ENCODE measurements at places on chromosomes 6 and 20. TPM values are rescaled to one million over a fixed set of nuclear protein-coding genes. Genes with fewer than 3 reads are reported as not detected.
A peak's percentile ranks its signal among the peaks of the same experiment; 100 is the strongest.

DNA sequence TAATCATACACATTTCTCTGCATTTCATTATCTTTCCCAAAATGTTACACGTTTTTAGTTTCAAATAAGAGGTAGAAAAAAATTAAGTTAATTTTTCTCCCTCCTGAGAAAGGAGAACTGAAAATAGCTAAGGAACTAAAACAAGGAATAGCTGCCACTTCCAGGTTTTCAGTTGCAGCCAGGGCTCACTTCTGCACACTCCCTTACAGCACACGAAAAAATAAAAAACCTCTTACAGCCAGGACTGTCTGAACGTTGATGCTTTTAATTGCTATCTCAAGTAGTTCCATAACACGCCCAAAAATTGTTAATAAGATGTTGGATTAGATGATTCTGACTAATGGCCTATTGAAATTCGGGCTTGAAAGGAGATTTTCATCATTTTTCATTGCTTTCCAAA lies 153.7 kb upstream of the THBS2 start:
- peak overlapping the region; percentile 51 for H3K27ac ChIP-seq
- H3K27me3 ChIP-seq: no peaks in the 10 kb centered on the region
- no peak overlapping the region for H3K4me3 ChIP-seq
- H3K36me3 ChIP-seq: no peaks in the 10 kb centered on the region
- DNase-seq: no peak
- H3K4me1 ChIP-seq: no peaks in the 10 kb centered on the region

DNA sequence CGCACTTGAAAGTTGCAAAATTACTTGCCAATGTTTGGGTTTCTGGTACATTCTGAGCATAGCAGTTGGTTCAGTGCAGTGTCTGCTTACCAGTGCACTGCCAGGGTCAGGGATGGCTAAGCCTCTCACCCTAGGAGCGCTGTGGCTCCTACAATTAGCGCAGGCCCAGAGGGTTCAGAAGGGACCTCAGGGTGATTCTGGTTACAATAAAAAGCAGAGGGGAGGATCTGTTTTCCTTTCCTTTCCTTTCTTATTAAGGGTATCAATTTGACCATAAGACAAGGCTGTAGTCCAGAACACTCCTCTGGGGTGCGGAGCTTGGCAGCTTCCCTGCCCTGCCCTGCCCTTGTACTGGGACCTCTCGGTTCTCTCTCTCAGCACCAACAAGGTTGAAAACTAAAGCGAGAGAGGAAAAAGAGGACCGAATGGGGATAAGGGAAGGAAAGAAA lies 2.6 kb downstream of the MAFB start:
- H3K4me1 ChIP-seq: no peaks in the 10 kb centered on the region
- peaks cover 8% of the 10 kb centered on the region for H3K27me3 ChIP-seq
- no peak for DNase-seq
- H3K27ac ChIP-seq: no peak overlapping the region

DNA sequence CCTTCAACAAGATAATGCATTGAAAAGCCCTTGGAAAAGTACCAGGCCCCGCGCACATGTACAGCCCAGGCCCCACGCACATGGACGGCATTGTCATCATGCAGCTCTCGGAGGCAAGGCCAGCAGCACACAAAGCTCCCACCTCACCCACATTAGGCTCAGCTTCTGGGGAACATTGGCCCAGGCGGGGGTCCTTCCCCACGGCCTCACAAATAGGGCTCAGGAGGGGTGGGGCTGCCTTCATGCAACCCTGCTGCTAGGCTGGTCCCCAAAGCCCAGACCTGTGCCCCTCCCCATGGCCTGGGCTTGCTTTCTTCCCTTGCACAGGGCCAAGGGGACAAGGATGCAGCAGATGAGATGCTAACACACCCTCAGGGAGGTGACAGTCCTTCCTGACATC lies 26.7 kb downstream of the NPEPL1 start:
- H3K36me3 ChIP-seq: no peaks in the 10 kb centered on the region
- no peak for DNase-seq
- H3K27ac ChIP-seq: no peak overlapping the region
- no peak overlapping the region for H3K4me3 ChIP-seq
- no peaks in the 10 kb centered on the region for H3K4me1 ChIP-seq

- H3K4me3 ChIP-seq: no peak overlapping the region
- no peak overlapping the region for H3K27ac ChIP-seq
Measured at GRCh38 chr6:24440897-24441598, 38.3 kb downstream of the MRS2 start.

- no peaks in the 10 kb centered on the region for H3K27me3 ChIP-seq
- no peak overlapping the region for H3K27ac ChIP-seq
- no peaks in the 10 kb centered on the region for H3K36me3 ChIP-seq
- no peak overlapping the region for H3K4me3 ChIP-seq
- DNase-seq: no peak
Measured at GRCh38 chr20:7650086-7650879, 290.0 kb downstream of the HAO1 start.

DNA sequence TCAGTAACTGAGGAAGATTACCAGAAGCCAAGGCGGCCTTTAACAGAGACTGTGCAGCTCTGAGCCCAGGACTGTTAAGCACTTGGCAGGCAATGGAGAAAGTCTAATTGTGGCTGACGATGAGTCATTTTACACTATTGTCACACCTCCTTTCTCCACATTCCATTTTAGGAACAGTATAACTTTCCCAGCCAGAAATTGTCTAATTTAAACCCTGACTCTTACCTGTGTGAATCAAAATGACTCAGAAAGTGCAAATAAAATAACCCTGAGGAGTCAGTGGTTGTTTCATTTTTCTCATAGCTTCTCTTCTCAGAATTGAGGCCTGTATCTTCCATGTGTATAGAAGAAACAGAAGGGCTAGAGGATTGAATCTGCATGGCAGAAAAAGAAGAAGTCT lies 40.0 kb upstream of the OPN5 start:
- no peaks in the 10 kb centered on the region for H3K4me1 ChIP-seq
- no peaks in the 10 kb centered on the region for H3K36me3 ChIP-seq
- H3K4me3 ChIP-seq: no peak overlapping the region

DNA sequence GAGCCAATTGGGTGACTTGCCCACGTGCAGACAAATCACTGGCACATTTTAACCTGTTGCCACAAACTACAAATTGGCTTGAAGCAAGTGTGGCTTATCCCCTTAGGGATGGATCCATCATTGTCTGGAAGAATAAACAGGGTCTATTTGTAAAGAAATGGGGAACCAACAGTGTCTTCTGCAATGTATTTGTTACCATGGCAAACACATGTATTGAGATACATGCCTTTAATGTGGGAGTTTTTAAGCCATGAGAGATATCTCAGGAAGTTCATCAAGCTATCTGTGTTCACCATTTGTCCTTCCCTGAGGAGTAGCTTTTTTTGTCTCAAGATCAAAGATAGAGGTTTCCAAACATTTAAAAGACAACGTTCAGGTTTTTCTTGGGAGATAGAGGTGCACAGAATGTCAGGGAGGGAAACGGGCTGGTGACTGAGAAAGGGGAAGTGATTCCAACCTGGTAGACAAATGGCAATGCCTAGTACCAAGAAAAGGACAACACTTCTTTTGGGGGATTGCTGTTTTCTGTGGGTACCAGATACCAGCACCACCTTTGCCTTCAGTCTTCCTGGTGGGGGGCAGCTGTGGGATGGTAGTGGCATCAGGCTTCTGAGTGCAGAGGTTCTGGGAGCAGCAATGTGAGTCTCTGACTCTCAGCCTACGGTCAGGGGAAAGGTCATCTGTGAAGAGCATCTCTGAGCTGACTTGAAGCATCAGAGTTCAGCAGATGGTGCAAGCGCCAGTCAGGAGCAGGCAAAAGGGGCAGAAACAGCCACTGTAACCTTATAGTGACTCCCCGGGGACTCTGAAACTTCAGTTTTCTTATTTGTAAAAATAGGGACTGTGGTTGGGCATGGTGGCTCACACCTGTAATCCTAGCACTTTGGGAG lies 20.1 kb upstream of the BCAS1 start:
- H3K27ac ChIP-seq: no peak overlapping the region
- H3K27me3 ChIP-seq: no peaks in the 10 kb centered on the region
- no peak overlapping the region for H3K4me3 ChIP-seq
- H3K4me1 ChIP-seq: no peaks in the 10 kb centered on the region

GRCh38 chr20:48716086-48716485 lies 111.7 kb downstream of the PREX1 start:
- H3K27me3 ChIP-seq: no peaks in the 10 kb centered on the region
- no peaks in the 10 kb centered on the region for H3K36me3 ChIP-seq
- no peak overlapping the region for H3K4me3 ChIP-seq
- no peak overlapping the region for H3K27ac ChIP-seq

DNA sequence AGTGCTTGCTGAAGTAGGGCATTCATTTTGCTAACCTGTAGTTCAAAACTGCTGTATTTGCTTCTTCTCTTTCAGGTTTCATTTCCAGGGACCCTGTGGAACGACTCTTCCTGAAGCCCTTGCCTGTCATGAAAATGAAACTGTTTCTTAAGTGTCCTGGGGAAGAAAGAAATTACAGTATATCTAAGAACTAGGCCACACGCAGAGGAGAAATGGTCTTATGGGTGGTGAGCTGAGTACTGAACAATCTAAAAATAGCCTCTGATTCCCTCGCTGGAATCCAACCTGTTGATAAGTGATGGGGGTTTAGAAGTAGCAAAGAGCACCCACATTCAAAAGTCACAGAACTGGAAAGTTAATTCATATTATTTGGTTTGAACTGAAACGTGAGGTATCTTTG lies 3.4 kb upstream of the NOL7 start:
- H3K27me3 ChIP-seq: no peaks in the 10 kb centered on the region
- H3K4me3 ChIP-seq: no peak overlapping the region
- H3K4me1 ChIP-seq: no peaks in the 10 kb centered on the region
- no peaks in the 10 kb centered on the region for H3K36me3 ChIP-seq

DNA sequence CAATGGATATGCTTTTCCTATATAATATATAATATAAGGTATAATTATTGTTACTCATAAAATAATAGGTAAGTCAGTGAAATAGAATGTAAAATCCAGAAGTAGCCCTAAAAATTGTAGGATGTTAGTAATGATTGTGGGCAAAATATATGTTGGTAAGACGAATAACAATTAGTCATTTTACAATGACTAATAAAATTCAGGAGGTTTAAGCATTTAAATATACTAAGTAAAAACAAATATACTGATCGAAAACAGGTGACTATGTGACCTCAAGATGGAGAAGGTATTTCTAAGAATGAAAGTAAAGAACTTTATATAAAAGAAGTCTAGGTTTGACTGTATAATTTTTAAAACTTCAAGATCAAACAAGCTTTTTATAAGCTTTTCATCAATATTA lies 28.9 kb downstream of the FUCA2 start:
- H3K4me1 ChIP-seq: no peaks in the 10 kb centered on the region
- H3K4me3 ChIP-seq: no peak overlapping the region
- no peak for DNase-seq
- H3K27ac ChIP-seq: no peak overlapping the region

GRCh38 chr6:37980222-37980595 lies 160.7 kb downstream of the ZFAND3 start:
- H3K36me3 ChIP-seq: no peaks in the 10 kb centered on the region
- DNase-seq: no peak
- no peak overlapping the region for H3K4me3 ChIP-seq
- no peaks in the 10 kb centered on the region for H3K27me3 ChIP-seq
- H3K27ac ChIP-seq: no peak overlapping the region
- H3K4me1 ChIP-seq: no peaks in the 10 kb centered on the region

- H3K27me3 ChIP-seq: no peaks in the 10 kb centered on the region
- no peak for DNase-seq
- no peak overlapping the region for H3K27ac ChIP-seq
- H3K36me3 ChIP-seq: no peaks in the 10 kb centered on the region
Measured at GRCh38 chr20:9949563-9949962, 85.2 kb upstream of the ANKEF1 start.

DNA sequence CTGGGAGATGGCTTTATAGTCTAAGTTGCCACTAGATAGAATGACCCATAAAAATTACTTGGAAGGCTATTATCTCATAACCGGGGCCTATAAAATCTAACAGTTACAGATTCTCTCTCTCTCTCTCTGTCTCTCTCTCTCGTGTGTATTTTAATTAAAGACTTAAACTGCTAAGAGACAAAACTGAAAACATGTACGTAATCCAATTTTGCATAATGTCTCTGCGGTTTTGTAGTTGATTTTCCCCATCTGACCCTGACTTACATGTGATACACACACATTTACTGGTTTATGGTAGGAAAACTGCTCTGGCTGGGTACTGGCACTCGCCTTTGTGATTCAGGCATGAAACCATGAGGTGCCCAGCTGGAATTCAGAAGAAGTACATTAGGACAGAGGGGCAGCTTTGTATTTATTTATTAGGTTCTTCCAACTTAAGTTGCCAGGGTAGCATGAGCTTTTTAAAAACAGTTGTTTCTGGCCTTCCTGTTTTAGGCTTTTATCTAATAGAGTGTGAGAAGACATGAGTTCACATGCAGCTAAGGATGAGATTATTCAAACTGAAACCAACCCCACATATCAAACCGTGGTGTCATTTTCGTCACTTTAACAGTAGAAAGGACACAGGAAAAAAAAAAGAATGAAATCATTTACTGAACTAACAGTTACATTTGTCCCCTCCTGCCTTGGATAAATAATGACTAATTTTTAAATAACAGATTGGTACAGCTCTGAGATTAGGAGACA lies 182.5 kb downstream of the GMPR start:
- peak overlapping the region; percentile 36 for H3K27ac ChIP-seq
- H3K4me3 ChIP-seq: no peak overlapping the region
- no peaks in the 10 kb centered on the region for H3K36me3 ChIP-seq
- H3K27me3 ChIP-seq: no peaks in the 10 kb centered on the region

DNA sequence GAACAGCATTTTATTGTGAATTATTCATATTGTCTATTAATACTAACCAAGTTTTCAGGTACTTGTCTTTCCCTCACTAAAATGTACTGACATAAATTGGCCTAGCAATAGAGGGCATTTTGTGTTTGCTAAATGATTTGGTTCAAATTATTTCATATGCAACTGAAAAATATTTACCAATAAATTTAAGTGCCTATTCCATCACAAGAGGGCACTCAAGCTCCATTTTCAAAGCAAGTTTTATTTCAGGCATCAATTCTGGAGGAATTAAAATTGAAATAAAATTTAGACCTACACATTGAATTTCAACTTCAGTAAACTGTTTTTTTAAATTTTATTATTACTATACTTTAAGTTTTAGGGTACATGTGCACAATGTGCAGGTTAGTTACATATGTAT lies 114.3 kb upstream of the SYNCRIP start:
- H3K27ac ChIP-seq: no peak overlapping the region
- no peak overlapping the region for H3K4me3 ChIP-seq
- H3K4me1 ChIP-seq: no peaks in the 10 kb centered on the region
- H3K27me3 ChIP-seq: no peaks in the 10 kb centered on the region

GRCh38 chr6:110201151-110201884 lies 21.1 kb downstream of the CDC40 start:
- H3K4me3 ChIP-seq: no peak overlapping the region
- no peaks in the 10 kb centered on the region for H3K4me1 ChIP-seq
- H3K27me3 ChIP-seq: no peaks in the 10 kb centered on the region
- no peak overlapping the region for H3K27ac ChIP-seq
- H3K36me3 ChIP-seq: no peaks in the 10 kb centered on the region

HCK gene
- total RNA-seq: 3.7 TPM

C6orf118 gene
- not detected for total RNA-seq

HTR1E gene
- total RNA-seq: not detected

C20orf204 gene
- total RNA-seq: 0.26 TPM

TEAD3 gene
- 17.6 TPM for total RNA-seq
